ENCODE measurements at places on chromosomes 2 and 18.

DNA sequence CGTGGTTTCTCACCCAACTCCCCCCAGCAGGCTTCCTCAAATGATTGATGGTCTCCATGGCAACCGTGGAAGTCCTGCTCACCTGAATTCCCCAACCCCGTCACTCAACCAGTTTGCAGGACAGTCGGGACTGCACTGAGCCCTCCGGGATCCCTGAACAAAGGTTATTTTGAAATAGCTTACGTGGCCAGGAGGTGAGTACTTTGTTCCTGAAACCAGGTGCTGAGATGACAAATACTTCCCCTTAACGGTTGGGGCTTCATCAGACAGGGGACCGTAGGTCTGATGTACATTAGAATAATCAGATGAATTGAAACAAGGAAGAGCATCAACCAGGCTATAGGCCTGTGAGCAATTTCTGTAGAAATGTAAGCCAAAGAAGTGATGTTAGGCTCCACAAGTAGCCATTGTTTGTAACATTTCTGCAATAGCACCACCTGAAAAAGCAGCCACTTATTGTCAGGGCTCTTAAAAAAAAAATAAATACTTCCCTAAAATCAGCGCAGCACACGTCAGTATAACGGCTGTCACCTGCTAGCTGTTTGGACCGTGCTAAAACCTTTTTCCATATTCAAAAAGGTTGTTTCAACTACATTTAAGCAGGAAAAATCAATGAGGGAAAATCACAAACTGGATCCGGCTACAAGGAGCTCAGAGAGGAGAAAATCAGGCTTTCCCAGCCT lies 206.4 kb upstream of the ID2 start:
- peak; percentile 73 for DNase-seq

GRCh38 chr2:55786280-55786679 lies 92.6 kb upstream of the PNPT1 start:
- DNase-seq = no peak

DNA sequence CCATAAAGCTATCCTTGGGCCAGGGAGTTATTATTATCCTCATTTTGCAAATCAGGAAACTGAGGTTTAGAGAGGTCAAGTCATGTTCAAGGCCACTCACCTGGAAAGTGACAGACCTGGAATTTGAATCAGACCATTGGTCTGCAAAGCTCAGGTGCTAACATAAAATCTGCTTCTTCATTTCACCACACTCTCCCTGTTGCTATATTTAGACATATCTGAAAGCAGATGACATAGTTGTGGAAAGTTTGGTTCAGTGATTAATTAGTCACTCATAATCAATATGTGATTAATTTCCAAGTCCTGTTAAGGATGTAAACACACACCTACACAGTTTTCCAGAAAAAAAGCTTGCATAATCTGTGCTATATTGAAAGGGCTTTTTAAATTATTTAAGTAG lies 57.4 kb downstream of the LINC00305 start:
- no peak for DNase-seq

GRCh38 chr2:210461401-210461800 lies 15.2 kb downstream of the LANCL1 start:
- DNase-seq = no peak

DNA sequence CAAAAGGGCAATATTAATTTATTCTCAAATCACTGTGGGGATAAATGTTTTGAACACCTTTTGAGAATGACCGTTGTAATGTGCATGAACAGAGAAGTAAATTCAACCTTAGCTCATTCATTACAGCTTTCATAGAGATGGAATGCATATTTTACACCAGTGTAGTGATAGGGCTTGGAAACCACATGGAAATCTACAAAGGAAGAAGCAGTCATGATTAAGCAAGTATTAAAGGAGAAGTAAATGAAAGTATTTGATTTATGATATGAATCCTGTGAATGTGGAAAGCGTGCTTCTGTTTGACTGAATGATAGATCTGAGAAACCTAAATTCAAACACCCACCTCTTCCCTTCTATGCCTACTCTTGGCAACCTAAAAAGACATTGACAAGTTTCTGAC lies 64.7 kb downstream of the CDH7 start:
- no peak for DNase-seq

DNA sequence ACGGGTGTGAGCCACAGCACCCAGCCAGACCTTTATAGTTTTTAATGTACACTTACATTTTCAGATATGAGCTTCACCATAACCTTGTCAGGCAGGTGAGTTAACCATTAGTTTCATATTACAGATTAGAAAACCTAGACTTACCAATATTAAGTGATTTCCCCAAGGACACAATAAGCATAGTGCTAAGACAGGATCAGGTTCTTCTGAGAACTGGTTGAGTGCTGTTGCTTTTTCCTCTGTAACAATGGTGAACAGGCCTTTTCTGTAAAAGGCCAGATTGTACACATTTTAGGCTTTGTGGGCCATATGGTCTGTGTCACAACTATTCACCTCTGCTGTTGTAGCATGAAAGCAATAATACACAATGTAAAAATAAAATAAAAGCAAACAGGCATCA lies 332.0 kb downstream of the PIK3C3 start:
- no peak for DNase-seq

All from activated CD4-positive, alpha-beta T cell treated with anti-CD3 and anti-CD28 coated beads, Interleukin-10, Interleukin-2, amounts not matched to agents 100 ng/mL and 50 ng/mL, durations not matched to agents 16 hours and 8 hours (primary cell).